ENCODE measurements at places on chromosomes 1 and 21.

DNA sequence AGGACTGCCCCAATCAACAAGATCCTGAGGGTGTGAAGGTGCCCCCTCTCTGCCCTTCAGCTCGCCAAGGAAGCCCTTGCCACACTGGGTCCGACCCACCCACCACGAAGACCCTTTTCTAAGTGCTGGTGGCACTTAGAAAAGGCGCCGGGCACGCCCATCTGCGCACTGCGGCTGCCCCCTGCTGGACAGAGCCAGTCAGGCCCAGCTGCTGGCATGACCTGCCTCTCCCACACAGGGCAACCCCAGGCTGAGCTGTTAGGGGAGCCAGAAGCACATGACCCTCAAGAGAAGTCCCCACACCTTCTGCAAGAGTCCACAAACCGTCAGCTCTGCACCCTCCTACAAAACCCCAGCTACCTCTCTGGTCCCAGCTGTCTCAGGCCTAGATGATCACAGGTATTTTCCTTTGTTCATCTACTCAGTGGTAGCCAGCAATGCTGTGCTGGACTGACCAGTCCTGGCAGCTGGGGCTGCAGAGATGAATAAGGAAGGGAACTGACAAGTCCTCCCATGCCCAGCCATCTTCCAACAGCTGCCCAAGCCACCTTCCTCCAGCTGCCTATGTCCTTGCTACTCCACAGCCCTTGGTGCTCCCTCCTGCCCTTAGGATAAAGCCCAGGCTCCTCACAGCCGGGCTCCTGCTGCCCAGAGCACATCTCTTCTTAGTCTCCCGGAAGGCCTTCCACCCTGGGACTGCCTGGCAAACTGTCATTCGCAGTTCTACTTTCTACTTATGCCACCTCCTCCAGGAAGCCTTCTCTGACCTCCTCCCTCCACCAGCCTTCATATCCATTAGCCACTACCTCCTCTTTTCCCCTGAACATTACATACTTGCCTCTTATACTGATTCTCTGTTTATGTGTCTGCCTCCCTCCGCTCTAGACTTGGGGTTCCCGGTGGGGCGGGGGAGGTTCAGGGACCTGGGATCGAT, 39.8 kb upstream of the ZC3H12A start:
- peak; percentile 40 for DNase-seq

- DNase-seq, result no peak
These were observed 11.5 kb upstream of the TAF1A start for GRCh38 chr1:222601257-222601656.

DNA sequence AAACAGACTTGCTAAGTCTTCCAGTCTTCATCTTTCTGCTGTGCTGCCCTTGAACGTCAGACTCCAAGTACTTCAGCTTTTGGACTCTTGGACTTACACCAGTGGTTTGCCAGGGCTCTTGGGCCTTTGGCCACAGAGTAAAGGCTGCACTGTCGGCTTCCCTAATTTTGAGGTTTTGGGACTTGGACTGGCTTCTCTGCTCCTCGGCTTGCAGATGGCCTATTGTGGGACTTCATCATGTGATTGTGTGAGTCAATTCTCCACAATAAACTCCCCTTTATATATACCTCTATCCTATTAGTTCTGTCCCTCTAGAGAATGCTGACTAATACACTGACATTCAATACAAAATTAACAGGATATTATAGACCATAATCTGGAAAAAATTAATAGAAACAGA, 628.1 kb downstream of the PLPP3 start:
- no peak for DNase-seq

- no peak for DNase-seq
These were observed 155.5 kb downstream of the KCNH1 start for GRCh38 chr1:210978316-210978973.

- no peak for DNase-seq
These were observed 101.0 kb upstream of the NFIA start for GRCh38 chr1:60981357-60981756.

DNA sequence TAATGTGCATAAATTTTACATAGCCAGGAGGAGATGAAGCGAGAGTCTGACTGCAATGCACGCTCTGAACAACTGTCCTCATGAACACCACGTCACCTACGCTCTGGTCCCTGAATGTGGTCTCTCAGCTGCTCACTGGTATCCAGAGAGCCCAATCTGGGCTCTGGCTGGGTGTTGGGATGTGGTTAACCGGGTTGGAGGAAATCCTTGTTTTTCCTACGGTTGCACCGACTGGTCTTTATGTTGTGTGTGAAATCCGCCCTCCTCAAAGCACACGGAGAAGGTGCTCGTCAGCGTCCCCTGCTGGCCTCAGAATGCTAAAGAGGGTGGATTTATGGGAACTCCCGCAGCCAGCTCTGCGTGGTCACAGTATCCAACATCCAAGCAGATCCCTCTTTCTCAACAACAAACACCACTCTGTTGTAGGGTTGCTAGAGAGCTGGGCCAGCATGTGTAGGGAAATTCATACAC, 51.8 kb upstream of the FAM89A start:
- DNase-seq, result peak; percentile 2

DNA sequence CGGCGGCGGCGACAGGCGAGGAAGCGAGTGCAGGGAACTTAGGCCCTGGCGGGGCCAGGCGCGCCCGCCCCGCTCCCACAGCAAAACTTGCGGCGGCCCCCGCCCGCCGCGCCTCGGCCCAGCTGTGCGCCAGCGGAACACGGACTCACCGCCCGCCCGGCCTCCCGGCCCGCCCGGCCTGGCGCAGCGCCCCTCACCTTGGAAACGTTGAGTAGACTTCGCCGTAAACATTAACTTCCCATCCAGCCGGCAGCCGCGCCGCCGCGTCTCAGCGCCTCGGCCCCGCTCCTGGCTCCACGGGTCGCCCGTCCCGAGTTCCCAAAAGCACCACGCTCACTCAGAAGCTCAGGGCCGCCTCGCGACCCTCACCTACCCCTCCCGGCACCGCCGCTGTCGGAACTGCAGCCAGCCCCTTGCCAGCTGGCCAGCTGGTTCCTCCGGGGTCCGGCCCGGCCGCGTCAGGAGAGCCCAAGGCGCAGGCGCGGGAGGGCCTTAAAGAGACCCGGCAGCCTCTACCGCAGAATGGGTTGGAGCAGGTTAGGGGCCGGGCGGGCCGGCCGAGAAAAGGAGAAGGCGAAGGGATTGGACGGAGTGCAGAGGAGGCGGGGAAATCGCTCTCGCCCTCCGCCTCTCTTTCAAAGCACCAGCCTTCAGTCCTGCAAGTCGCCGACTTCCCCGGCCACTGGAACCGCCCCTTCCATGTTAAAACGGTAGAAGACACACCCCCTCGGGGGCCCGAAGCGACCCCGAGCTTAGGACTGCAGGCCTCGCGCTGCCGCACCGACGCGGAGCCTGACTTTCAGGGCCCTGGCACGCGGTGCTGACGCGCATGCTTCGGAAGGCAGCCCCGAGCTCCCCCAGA, at the start of gene EVI5:
TSS of gene EVI5 (minus strand) at position 470 of the 862 bp plus-strand sequence. CDS start 48,562 bp downstream, outside the sequence.
- DNase-seq, result peak; percentile 24

- DNase-seq, result no peak
These were observed 31.0 kb downstream of the ARID1A start for GRCh38 chr1:26726784-26727183.

GRCh38 chr1:53348486-53349368, 20.9 kb upstream of the LRP8 start:
- no peak for DNase-seq

DNA sequence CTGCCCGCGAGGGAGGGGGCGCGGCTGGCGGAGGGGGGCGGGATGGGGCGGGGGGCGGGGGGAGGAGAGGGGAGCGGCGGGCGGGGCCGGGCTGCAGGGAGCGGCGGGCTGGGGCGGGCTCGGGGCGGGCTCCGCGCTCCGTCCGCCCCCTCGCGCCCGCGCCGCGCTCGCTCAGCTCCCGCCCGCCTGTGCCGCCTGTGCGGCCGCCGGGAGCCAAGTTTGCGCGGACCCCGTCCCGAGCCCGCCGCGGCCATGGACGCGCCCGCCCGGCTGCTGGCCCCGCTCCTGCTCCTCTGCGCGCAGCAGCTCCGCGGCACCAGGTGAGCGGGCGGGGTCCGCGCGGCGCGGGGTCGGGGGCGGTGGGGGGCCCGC, at the start of gene GABRD:
TSS of gene GABRD (plus strand) at position 174 of the 372 bp plus-strand sequence. CDS start at position 253, 79 bp downstream.
- no peak for DNase-seq

- no peak for DNase-seq
These were observed 44.6 kb upstream of the CNN3 start for GRCh38 chr1:94971491-94971924.

DNA sequence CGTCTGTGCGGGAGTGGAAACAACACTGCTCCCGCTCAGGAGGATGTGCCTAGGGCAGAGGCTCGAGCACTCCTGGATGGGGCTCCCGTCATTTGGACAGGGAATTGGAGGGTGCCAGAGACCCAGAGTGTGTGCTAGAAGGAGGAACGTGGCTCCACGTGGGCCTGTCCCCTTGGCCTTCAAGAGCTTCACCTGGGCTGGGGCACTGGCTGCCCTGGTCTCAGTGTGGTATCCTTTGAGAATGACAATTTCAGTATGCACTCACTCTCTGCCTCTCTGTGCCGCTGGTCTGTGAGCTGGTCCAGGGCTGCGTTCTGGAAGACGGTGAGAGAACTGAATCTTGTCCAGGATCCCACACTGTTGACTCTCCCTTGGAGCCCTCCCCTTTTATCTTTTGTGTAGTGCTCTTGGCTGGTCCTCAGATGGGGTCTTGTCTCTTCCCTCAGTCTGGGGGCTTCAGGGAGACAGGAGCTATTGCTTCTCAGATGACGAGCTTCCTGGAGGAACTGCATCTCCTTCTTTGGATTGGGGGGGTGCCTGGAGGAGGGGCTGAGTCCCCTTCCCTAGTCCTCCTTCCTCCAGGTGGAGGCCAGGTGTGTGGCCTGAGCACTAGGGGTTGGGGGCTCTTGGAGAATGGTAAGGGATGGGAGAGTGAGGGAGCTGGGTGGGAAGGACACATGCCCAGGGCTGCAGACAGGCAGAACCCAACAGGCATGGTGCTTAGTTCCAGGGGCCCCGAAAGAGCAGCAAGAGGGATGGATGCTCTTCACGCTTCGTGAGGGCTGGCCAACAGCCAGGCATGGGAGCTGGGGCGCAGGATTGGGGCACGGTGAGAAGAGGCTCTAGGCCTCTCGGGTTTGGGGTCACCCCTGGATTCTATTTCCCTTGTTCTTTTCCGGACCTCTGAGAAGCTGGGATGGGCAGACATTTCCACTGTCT, 14.8 kb upstream of the ETV3L start:
- no peak for DNase-seq

GRCh38 chr1:207316141-207316540, 5.3 kb upstream of the CD55 start:
- DNase-seq, result no peak

GRCh38 chr1:155537193-155537592, 25.4 kb downstream of the ASH1L start:
- no peak for DNase-seq

GRCh38 chr1:244068567-244068966, 17.5 kb downstream of the ZBTB18 start:
- no peak for DNase-seq

- no peak for DNase-seq
These were observed 101.6 kb downstream of the GABPA start for GRCh38 chr21:25836396-25836795.

- no peak for DNase-seq
These were observed 450.2 kb downstream of the LMO4 start for GRCh38 chr1:87778896-87779295.

- no peak for DNase-seq
These were observed 278.0 kb downstream of the HLX start for GRCh38 chr1:221157026-221157761.

- DNase-seq, result no peak
These were observed 5.6 kb upstream of the LACTBL1 start for GRCh38 chr1:22978299-22978698.

DNA sequence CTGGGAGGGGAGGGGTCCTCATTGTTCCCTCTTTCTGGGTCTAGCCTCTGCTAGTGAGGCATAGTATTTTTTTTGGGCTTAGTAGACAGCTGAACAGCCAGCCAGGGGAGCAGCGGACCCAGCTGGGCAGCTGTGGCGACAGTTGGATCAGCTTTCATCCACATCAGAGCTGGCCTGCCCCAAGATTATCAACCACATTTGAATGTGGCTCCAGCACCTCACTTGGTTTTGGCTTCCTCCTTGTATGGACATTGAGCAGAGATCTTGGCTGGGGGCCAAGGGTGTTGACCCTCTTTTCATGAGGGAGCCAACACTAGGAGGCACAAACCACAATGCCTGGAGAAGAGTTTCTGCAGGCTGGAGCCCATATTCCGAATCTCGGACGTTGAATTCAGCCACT, 25.0 kb downstream of the WNT4 start:
- DNase-seq, result no peak

- no peak for DNase-seq
These were observed 252.9 kb downstream of the KCNT2 start for GRCh38 chr1:196355206-196355786.

- no peak for DNase-seq
These were observed 353.5 kb upstream of the B3GALT2 start for GRCh38 chr1:193539731-193540459.

DNA sequence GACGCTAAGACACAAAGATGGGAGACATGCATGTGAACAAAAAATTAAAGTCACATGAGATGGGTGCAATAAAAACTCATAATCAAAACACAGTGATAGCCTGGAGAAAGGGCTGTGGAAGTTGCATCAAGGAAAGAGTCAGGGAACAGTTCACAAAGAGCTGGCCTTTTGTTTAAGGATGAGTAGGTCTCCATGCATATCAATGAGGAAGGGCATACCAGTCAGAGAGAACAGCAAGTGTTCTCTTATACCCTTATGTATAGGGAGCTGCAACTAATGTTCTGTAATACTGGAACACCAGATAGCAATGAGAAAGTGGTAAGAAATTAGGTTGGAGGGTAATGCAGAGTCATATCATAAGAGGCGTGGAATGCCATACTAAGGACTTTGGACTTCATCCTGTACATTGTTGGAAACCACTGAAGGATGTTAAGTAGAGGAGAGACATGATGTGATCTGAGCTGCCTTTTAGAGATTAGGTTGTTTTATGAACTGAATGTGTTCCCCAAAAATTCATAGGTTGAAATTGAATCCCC, 46.7 kb upstream of the SAMD13 start:
- no peak for DNase-seq

DNA sequence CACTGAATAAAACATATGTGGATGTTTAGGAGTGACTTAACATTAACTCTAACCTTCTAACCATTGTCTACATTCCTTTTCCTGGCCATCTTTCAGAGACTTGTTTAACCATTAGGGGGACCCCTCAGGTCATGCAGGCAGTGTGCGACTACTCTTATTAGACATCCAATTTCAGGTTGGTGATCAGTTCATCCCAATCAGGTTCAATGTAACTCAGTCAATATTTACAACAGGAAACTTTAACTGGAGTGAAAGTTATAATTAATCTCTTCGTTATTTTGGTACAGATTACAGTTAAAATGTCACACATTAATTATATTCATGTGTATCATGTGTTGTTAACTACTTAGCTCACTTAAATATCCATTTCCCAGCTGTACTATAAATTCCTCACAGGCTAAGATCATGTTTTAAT, 68.8 kb upstream of the RGS1 start:
- DNase-seq, result no peak

DNA sequence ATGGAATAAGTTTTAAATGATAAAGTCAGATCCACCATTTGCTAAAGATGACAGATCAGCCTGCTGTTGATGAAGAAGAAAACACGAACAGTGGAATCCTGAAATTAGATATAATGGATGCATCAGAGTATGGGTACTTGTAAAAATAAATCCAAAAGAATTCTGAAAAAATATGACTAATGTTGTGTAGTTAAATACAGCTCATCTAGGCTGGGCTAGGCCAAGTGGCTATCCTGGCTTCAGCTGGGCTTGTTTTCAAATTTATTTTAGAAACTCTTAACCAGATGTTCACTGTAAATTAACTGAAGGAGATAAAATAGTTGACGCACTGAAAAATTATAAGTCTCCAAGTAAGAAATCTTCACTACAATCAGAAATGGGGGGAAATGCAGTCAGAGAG, 7.4 kb upstream of the RGS2 start:
- no peak for DNase-seq

- DNase-seq, result no peak
These were observed 839.4 kb upstream of the ADGRL4 start for GRCh38 chr1:79845936-79846335.

Data from activated T-helper 1 cell treated with Interleukin-2 at 50 U/mL for 16 hours (primary cell).